ENCODE measurements at places on chromosomes 16 and 17. TPM values are rescaled to one million over a fixed set of nuclear protein-coding genes. Genes with fewer than 3 reads are reported as not detected.
A peak's percentile ranks its signal among the peaks of the same experiment; 100 is the strongest.

GRCh38 chr17:7132511-7133094 is 18.0 kb upstream of the ASGR2 start:
- peak overlapping the region; percentile 97 for H3K27ac ChIP-seq
- peaks cover 18% of the 10 kb centered on the region for H3K4me1 ChIP-seq
- DNase-seq = peak; percentile 52
- H3K27me3 ChIP-seq = no peaks in the 10 kb centered on the region
- no peaks in the 10 kb centered on the region for H3K36me3 ChIP-seq

DNA sequence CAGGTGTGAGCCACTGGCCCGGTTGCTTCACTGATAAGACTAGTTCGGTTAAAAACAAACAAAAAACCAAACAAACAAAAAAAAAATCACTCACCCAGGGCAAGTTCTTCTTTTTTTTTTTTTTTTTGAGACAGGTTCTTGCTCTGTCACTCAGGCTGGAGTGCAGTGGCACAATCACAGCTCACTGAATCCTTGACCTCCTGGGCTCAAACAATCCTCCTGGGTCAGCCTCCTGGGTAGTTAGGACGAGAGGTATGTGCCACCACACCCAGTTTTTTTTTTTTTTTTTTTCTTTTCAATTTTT is 119.5 kb upstream of the CORO6 start:
- peaks cover 26% of the 10 kb centered on the region for H3K4me1 ChIP-seq
- no peak overlapping the region for H3K4me3 ChIP-seq
- H3K27me3 ChIP-seq = no peaks in the 10 kb centered on the region
- DNase-seq = no peak
- H3K36me3 ChIP-seq = no peaks in the 10 kb centered on the region

DNA sequence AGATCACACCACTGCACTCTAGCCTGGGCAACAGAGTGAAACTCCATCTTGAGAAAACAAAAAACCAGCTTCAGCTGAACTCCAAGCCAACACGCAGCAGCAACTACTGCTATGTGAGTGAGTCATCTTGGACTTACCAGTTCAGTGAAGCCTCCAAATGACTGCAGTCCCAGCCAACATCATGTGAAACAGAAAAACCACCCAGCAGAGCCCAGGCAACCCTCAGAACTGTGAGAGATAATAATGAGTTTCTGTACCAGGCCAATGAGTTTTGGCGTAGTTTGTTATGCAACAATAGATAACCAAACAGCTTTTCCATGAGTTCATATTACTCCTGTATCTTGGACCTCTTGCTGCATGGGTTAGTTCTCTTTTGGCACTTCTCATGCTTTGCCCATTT is 23.3 kb downstream of the PHF12 start:
- H3K4me3 ChIP-seq = no peak overlapping the region
- peaks cover 37% of the 10 kb centered on the region for H3K4me1 ChIP-seq
- no peak for DNase-seq

Gene MMP2
- not detected for total RNA-seq

DNA sequence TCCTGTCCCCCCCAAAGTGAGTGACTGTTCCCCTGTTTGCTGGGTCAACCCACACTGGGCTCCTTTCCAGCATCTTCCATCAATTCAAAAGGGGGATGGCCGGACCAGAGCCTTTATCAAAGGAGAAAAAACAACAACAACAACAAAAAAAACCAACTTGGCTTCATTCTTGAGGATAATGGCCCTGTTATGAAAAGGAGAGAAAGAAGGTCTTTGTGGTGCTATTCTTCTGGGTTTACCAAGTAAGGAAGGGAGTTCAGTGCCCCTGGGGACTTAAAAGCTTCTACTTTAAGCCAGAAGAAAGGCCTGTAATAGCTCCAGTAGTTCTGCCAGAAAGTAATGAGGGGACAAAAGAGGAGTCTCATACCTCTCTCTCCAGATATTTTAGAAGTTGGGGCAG is 71.5 kb downstream of the RGS9 start:
- H3K27ac ChIP-seq = no peak overlapping the region
- peaks cover 3% of the 10 kb centered on the region for H3K36me3 ChIP-seq
- H3K27me3 ChIP-seq = peaks cover 6% of the 10 kb centered on the region

- H3K4me3 ChIP-seq = no peak overlapping the region
- DNase-seq = no peak
- H3K27me3 ChIP-seq = peaks cover 20% of the 10 kb centered on the region
- no peaks in the 10 kb centered on the region for H3K36me3 ChIP-seq
- H3K27ac ChIP-seq = no peak overlapping the region
- no peaks in the 10 kb centered on the region for H3K4me1 ChIP-seq
These were observed 1.5 kb downstream of the ZNF205 start for GRCh38 chr16:3113765-3114479.

Gene CARD14
- not detected for total RNA-seq

Gene TNFRSF17
- total RNA-seq = 0.45 TPM

Gene VMO1
- not detected for total RNA-seq

Gene ALOX15
- total RNA-seq = not detected

DNA sequence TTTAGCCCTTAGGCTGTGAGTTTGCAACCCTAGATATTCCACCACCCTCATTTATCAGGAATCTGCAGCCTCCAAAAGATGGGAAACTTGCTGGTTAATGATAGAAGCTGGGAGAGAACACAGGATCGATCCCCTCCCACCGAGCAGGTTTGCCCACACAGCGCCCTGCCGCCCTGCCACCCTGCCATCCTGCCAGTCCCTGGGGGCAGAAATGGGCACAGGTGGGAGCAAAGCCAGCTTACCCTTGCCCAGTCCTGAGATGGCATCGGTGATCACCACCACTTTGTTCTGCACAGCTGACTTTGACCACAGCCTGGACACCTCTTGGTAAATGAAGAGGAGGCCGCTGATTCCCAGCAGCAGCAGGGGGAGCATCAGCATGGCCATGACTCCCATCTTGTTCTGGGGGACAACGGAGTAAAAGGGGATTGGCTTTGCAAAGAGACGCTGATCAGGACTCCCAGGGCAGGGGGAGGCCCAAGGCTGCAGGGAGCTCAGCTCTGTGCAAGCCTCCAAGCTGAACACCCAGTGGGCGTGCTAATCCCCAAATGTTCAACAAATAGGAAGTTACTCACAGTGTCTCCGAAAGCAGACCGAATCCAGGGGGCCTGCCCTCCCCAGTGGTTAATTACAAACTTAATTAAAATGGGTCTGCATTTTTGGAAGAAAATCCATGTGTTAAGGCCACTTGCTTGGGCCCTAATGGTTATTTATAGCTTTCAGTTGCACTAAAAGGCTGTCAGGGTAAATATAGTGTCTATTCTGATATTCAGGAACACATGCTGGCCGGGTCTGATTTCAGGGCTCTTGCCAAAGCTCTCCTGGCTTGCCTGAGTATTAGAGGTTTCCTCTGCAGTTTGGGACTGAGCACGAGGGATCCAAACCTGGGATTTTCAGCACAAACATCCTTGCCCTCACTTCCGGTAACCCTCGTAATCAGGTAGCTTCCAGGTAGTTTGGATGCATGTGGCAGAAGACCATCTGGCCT is at the start of gene DHRS7C:
TSS of gene DHRS7C (minus strand) at position 704 of the 988 bp plus-strand sequence. CDS start at position 396, 308 bp downstream.
- no peaks in the 10 kb centered on the region for H3K4me1 ChIP-seq
- H3K36me3 ChIP-seq = no peaks in the 10 kb centered on the region
- no peak within 1 kb of the TSS for H3K27ac ChIP-seq
- H3K4me3 ChIP-seq = no peak within 1 kb of the TSS
- peaks cover 19% of the 10 kb centered on the region for H3K27me3 ChIP-seq
- DNase-seq = no peak

Gene TAT
- not detected for total RNA-seq

Gene FAM171A2
- total RNA-seq = 0.31 TPM

GRCh38 chr17:14760212-14760611 is 459.3 kb downstream of the HS3ST3B1 start:
- H3K4me1 ChIP-seq = peaks cover 3% of the 10 kb centered on the region
- peaks cover 9% of the 10 kb centered on the region for H3K27me3 ChIP-seq
- H3K27ac ChIP-seq = no peak overlapping the region
- no peaks in the 10 kb centered on the region for H3K36me3 ChIP-seq
- DNase-seq = no peak

- H3K27me3 ChIP-seq = no peaks in the 10 kb centered on the region
- H3K27ac ChIP-seq = peak overlapping the region; percentile 98
- H3K4me3 ChIP-seq = peak overlapping the region; percentile 31
- H3K36me3 ChIP-seq = peaks cover 4% of the 10 kb centered on the region
- peaks cover 39% of the 10 kb centered on the region for H3K4me1 ChIP-seq
- DNase-seq = no peak
These were observed 18.5 kb downstream of the CYTH1 start for GRCh38 chr17:78763561-78763960.

DNA sequence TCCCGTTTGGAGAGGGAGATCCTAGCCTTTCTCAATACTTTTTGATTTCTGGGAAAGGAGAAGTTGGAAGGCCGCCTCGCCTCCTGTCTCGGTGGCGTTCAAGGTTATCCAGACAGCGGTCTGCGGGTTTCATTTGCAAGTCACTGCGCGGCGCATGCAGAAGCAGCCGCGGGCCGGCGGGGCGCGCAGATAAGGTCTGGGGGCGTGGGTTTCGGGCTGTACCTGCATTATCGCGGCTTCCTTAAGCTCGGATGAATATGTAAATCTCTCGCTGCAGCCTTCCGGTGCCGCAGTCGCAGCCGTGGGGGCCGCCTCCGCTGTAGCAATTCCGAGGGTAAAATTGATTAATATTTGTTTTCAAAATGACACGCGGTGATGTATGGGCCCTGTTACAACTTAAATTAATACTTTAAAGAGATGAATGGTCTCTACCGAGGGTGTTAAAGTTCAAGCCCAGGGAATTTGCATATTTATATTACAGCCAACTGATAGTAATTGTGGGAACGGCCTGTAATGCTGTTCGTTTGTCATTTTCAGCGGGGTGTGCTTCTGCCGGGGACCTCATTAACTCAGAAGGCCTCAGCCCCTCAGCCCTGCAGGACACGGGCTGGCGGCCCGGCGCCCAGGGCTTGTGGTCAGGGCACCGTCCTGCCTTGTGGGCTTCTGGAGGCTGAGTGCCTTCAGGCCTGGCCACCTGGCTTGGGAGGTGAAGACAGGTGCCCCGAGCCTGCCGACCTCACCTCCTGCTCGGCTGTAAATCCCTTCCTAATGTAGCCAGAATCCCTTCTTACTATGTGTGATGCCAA is 99.4 kb downstream of the CYLD start:
- peaks cover 12% of the 10 kb centered on the region for H3K4me1 ChIP-seq
- H3K27me3 ChIP-seq = peaks cover 27% of the 10 kb centered on the region
- peak overlapping the region; percentile 62 for H3K27ac ChIP-seq

DNA sequence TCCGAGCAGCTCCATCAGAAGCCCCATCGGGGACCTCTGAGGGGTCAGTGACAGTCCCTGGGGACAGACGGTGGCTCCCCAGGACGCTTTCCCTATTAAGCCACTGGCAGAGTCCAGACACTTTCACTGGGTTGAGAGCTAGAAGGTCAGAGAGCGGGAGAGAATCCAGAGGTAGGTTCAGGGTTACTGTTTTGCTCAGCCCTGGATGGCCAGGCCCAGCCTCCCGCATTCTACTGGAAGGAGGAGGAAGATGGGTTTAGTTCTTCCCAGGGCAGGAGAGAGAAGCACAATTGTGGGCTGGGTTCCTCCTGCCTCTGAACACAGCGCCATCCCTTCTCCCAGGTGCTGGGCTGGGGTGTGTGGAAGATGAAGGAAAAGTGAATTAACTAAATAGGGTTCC is 452.8 kb downstream of the SLC39A11 start:
- no peak overlapping the region for H3K27ac ChIP-seq
- no peak for DNase-seq
- no peak overlapping the region for H3K4me3 ChIP-seq
- no peaks in the 10 kb centered on the region for H3K27me3 ChIP-seq
- H3K4me1 ChIP-seq = peaks cover 8% of the 10 kb centered on the region
- H3K36me3 ChIP-seq = no peaks in the 10 kb centered on the region

- H3K36me3 ChIP-seq = no peaks in the 10 kb centered on the region
- no peak for DNase-seq
- H3K4me1 ChIP-seq = no peaks in the 10 kb centered on the region
- H3K4me3 ChIP-seq = no peak overlapping the region
- no peaks in the 10 kb centered on the region for H3K27me3 ChIP-seq
These were observed 338.7 kb downstream of the GRIN2A start for GRCh38 chr16:9843424-9844018.

GRCh38 chr16:20306401-20306800 is 20.9 kb downstream of the GP2 start:
- no peaks in the 10 kb centered on the region for H3K4me1 ChIP-seq
- H3K27me3 ChIP-seq = peaks cover 26% of the 10 kb centered on the region
- no peak for DNase-seq
- H3K4me3 ChIP-seq = no peak overlapping the region

DNA sequence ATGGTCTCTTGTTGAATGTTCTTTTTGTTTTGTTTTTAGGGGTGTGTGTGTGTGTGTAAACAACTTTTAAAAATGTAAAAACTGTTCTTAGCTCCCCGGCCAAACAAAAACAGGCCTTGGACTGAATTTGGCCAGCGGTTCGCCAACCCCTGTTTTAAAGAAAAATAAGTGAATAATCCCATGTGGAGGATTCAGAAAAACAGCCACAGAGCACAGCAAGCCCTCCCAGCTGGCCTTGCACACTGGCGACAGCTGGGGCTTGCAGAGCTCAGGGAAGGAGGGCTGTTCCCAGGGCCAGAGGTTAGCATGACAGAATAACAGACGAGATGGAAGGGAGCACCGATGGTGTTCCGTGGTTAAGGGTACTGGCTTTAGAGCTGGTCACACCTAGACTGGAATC is 39.0 kb downstream of the EMP2 start:
- H3K27ac ChIP-seq = no peak overlapping the region
- no peaks in the 10 kb centered on the region for H3K36me3 ChIP-seq
- no peak for DNase-seq
- no peaks in the 10 kb centered on the region for H3K4me1 ChIP-seq
- H3K27me3 ChIP-seq = peaks cover 37% of the 10 kb centered on the region

- peaks cover 4% of the 10 kb centered on the region for H3K27me3 ChIP-seq
- H3K4me3 ChIP-seq = no peak overlapping the region
- no peak overlapping the region for H3K27ac ChIP-seq
These were observed 139.4 kb downstream of the ZFHX3 start for GRCh38 chr16:72908362-72909167.

- no peaks in the 10 kb centered on the region for H3K36me3 ChIP-seq
- DNase-seq = no peak
- no peaks in the 10 kb centered on the region for H3K4me1 ChIP-seq
- H3K27me3 ChIP-seq = peaks cover 22% of the 10 kb centered on the region
- no peak overlapping the region for H3K4me3 ChIP-seq
These were observed 363.6 kb downstream of the HS3ST3B1 start for GRCh38 chr17:14664511-14664910.

Gene CFAP52
- not detected for total RNA-seq

GRCh38 chr17:71286625-71287024 is 834.2 kb upstream of the SOX9 start:
- no peaks in the 10 kb centered on the region for H3K4me1 ChIP-seq
- DNase-seq = no peak
- no peak overlapping the region for H3K27ac ChIP-seq

Gene MMP15
- total RNA-seq = 1.5 TPM

Gene TERB1
- total RNA-seq = 0.40 TPM

DNA sequence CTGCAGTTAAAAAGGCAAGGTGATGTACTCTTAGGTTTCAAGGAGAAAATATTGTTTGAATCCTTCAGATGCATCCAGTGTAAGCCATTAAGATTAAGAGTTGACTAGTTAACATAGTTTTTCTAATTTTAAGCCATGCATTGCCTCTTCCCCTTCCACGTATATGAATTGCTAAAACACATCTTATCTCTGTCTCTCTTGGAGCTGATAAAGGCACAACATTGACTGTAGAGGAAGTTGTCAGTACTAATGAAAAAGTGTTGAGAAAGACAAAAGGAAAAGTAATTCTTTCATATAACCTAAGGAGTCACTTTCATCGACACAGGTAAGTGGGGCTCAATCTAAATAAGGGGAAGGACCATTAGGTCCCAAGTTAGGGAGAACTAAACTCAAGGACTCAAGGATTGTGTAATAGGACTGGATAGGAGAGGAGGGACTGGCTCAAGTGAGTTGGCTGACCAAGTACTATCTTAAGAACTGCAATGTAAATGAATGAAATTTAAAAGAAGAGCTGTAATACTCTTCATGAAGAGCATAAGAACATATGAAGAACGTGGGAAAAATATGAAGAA is 55.6 kb downstream of the GRB7 start:
- H3K27ac ChIP-seq = peak overlapping the region; percentile 96
- peak overlapping the region; percentile 89 for H3K4me3 ChIP-seq
- DNase-seq = no peak
- peaks cover 5% of the 10 kb centered on the region for H3K36me3 ChIP-seq

Gene SULT1A2
- not detected for total RNA-seq

Gene KRTAP9-2
- total RNA-seq = not detected
